ENCODE measurements at places on chromosomes 7 and 10.
A peak's percentile ranks its signal among the peaks of the same experiment; 100 is the strongest.

GRCh38 chr7:70645279-70645678 is 486.7 kb upstream of the GALNT17 start:
- DNase-seq, result no peak

GRCh38 chr10:14382022-14382421 is 51.3 kb upstream of the FRMD4A start:
- DNase-seq, result no peak

- no peak for DNase-seq
These were observed 1.7 kb upstream of the CCDC201 start for GRCh38 chr7:45874408-45875131.

DNA sequence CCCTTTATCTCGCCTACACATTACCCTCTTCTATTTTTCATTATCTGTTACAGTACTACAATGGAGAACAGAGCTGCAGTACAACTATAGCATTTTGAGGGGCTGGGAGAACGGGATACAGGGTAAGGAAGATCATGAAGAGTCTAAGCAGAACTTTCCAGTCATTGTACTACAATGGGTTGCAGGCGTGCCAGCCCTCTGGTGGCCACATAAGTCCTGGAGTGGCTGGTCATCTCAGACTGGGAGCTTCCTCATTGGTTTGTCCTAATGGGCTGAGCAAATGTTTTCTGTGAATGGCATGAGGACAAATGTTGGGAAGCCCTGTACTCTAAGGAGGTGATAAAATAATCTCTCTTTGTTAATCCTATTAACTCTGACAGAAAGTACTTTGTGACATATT is 33.0 kb downstream of the TMEM106B start:
- DNase-seq, result no peak

GRCh38 chr7:42233695-42234331 is 3.2 kb downstream of the GLI3 start:
- no peak for DNase-seq

- DNase-seq, result no peak
These were observed 28.7 kb upstream of the NAMPT start for GRCh38 chr7:106313456-106313901.

DNA sequence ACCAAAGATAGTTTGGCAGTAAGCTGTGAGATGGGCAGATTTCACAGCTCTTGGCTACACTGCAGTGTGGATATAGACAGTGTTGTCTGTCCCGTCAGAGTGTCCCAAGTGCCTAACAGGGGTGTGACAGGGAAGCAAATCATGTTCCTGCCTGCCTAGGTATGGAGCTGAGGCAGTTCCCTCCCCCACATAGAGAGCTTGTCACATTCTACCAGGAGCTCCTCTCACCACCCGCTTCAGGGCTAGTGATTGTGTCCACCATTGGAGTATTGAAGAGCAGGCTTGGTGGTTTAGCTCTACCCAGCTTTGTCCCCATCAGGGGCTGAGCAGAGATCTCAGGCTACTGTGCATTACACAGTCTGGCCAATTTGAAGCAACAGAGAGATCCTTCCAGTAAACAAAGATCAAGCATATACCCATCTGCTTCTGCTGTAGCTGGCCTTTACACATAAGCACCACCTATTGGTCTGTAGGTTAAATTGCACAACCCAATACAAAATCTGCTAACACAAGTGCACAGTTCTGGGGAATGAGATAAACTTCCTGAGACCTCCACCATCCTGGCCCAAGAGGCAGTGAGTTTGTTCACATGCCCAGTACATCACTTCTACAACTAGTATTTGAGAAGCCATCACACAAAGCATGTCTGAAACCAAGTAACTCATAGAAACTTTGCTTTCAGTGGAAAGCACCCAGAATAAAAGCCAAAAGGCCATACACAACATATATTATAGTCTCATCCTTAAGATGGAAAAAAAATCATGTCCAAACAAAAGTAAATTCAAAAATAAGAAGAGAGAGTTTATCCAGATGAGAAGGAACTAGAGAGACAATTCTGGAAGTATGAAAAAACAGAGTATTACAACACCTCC is 67.3 kb downstream of the GLCCI1 start:
- DNase-seq, result no peak

DNA sequence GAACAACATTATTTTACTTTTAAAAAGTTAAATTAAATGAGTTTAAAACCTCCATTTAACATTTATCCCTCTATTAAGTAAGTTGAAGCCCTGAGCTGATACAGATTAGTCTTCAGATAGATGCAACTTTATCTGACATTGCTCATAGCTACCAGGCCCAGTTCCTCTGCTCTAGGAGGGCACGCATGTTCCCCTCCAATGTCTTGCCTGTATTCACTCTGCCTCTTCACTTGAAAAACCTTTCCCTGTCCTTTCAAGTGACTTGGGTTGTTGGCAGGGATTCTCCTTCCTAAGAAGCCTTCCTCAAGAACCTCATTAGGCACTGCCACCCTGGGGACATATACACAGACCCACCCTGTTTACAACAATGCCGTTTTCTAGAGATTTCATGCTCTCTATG is 270.4 kb downstream of the RELN start:
- no peak for DNase-seq

- no peak for DNase-seq
These were observed 135.7 kb upstream of the RNF32 start for GRCh38 chr7:156504687-156505545.

DNA sequence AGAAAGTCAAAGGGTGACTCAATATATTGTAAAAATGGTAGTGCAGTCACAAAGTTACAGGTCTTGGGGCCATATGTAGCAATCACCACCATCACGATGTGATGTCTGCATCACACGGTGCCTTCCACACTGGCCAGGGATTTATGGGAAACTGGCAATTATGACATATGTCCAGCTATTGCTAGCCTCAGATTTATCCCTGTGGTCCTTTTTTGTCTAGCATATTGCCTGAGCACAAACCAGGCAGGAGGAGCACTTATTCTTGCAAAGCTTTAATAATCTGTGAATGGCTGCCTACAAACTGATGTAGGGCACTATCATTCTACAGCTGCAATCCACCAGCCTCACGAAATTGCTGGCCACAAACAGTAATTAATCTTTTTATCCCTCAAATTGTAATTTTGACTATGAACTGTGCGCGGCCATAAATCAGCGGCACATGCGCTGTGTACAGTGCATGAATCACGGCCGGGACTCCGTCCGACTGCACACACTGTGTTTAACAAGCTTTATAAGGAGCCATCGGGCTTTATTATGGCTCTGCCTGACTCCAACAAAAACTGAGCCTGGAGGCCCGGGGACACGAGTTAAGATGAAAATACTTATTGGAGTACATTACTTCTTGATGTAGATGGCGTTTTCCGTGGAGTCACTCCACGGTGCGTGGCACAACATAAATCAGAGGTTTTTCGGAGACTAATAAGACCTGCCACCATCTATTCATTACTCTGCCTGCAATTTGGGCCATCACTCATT is 115.2 kb downstream of the EBF3 start:
- no peak for DNase-seq

- no peak for DNase-seq
These were observed 550.0 kb downstream of the REEP3 start for GRCh38 chr10:64071218-64071617.

DNA sequence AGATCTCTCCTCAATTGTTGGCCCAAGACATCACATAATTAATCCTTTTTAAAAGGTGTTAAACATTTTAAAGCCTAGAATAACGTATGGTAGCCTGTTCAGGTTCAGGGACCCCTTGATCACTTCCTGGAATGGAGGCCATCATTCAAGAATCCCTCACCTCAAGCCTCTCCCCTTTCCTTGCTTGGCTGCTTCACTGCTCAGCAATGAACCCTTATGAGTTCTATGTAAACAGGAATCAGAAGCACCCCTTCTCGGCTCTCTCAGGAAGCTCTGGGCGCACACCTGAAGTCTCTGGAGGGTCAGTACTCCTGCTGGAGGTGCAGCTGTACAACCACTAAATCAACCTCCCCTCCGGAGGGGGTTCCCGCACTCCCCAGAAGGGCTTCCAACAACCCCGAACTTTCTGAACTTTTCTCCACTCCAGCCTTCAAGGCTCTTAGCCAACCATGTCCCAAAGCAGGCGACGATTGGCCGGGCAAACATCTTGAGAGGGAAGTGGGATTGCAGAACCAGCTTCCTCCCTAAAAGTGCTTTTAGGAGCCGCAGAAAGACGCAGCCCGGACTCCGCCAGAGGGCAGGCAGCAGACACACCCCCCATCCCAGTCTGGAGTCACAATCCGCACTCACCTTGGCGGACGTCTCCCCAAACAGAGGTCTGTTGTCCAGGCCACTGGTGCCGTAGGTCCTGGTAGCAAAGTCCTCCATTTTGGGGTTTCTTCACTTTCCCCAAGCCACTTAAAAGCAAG is 562 bp downstream of the TMEM243 start:
- no peak for DNase-seq

GRCh38 chr10:96618653-96619052 is 31.8 kb upstream of the TM9SF3 start:
- DNase-seq, result peak; percentile 73
